ENCODE measurements at places on chromosomes 1 and 21. TPM values are rescaled to one million over a fixed set of nuclear protein-coding genes. Genes with fewer than 3 reads are reported as not detected.
A peak's percentile ranks its signal among the peaks of the same experiment; 100 is the strongest.

Gene NTMT2
- total RNA-seq, result not detected

DNA sequence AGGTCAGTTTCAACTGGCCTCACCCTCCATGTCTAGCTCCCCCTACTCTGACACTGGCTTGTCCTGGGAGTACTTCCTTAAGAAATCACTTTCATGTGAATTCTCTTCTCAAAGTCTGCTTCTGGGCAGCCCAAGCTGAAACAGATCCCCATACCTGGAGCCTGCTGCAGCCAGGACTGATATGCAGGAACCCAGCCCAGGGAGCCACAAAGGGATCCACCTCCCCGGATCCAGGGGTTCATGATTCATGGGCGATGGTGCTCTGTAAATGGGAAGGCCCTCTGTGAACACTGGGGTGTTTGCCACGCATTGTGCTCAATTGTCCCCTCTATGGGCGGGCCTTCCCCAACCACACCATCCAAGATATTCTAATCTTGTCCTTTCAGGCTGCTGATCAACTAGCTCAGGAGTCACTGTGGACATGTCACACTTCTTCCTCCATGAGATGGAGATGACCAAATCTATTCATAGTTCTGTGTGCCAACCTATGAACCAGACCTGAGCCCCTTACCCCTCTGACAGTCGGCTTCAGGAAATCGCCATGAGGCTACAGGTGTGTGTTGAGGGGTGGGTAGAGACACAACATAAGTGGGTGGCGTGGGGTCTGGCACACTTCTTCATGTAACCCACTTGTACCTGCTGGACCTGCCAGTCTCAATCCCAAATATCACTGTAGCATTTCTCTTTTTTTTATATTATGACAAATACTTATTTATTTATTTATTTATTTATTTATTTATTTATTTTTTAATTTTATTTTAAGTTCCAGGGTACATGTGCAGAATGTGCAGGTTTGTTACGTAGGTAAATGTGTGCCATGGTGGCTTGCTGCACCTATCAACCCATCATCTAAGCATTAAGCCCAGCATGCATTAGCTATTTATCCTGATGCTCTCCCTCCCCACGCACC lies 41.8 kb downstream of the RUNX3 start:
- H3K4me3 ChIP-seq, result no peak overlapping the region
- peaks cover 23% of the 10 kb centered on the region for H3K36me3 ChIP-seq
- DNase-seq, result peak; percentile 38
- no peaks in the 10 kb centered on the region for H3K4me1 ChIP-seq
- peaks cover 29% of the 10 kb centered on the region for H3K27me3 ChIP-seq

Gene COL24A1
- total RNA-seq, result not detected

DNA sequence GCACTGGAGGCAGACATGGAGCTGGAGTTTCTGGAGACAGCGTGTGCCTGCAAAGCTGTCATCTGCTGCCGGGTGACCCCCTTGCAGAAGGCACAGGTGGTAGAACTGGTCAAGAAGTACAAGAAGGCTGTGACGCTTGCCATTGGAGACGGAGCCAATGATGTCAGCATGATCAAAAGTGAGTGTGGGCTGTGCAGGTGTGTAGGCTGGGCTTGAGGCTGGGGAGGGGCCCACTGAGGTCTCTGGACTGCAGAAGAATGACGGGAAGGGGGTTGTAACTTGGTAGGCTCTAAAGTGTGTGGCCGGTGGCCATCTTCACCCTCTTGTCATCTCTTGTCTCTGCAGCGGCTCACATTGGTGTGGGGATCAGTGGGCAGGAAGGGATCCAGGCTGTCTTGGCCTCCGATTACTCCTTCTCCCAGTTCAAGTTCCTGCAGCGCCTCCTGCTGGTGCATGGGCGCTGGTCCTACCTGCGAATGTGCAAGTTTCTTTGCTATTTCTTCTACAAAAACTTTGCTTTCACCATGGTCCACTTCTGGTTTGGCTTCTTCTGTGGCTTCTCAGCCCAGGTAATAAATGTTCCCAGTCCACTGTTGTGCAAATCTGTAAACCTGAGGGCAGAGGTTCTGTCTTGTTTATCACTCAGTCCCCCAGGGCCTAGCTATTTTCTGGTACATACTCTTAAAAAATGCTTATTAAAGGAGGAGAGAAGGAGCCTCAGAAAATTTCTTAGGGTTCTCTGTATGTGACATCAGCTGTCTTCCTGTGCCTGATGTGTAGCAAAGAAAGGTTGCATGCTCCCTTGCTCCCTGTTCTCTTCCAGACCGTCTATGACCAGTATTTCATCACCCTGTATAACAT lies 19.9 kb downstream of the ATP8B2 start:
- no peak overlapping the region for H3K4me3 ChIP-seq
- H3K4me1 ChIP-seq, result peaks cover 65% of the 10 kb centered on the region
- H3K36me3 ChIP-seq, result peaks cover 71% of the 10 kb centered on the region
- H3K27me3 ChIP-seq, result no peaks in the 10 kb centered on the region
- H3K27ac ChIP-seq, result peak overlapping the region; percentile 58

GRCh38 chr1:30315185-30315960 lies 408.0 kb downstream of the MATN1 start:
- no peak overlapping the region for H3K27ac ChIP-seq
- H3K36me3 ChIP-seq, result no peaks in the 10 kb centered on the region
- no peak overlapping the region for H3K4me3 ChIP-seq
- peak; percentile 42 for DNase-seq
- H3K4me1 ChIP-seq, result no peaks in the 10 kb centered on the region

- DNase-seq, result no peak
- no peak overlapping the region for H3K27ac ChIP-seq
- H3K4me3 ChIP-seq, result no peak overlapping the region
- H3K4me1 ChIP-seq, result no peaks in the 10 kb centered on the region
Observed at GRCh38 chr1:47948126-47948525, 49.1 kb downstream of the TRABD2B start.
